Vagina (tissue), 2 donors: ENCODE measurements at places on chromosomes 5 and 9. TPM values are rescaled to one million over a fixed set of nuclear protein-coding genes. Genes with fewer than 3 reads are reported as not detected.

DNA sequence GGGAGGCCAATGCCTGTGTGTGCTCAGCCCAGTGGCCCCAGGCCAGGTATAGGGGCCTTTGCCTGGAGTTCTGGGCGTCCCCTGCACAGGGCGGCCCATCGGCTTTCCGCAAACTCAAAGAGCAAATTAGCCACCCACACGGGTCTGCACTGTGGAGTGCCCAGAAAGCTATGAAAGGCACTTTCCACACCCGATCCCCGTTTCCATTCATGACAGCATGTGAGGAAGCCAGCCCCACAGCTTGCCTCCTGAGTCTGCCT, 5.2 kb downstream of the DBH start:
- H3K4me1 ChIP-seq: no peaks in the 10 kb centered on the region
- DNase-seq: no peak
- H3K27me3 ChIP-seq: no peaks in the 10 kb centered on the region
- H3K36me3 ChIP-seq: no peaks in the 10 kb centered on the region
- H3K4me3 ChIP-seq: no peak overlapping the region
- no peak overlapping the region for H3K27ac ChIP-seq

DNA sequence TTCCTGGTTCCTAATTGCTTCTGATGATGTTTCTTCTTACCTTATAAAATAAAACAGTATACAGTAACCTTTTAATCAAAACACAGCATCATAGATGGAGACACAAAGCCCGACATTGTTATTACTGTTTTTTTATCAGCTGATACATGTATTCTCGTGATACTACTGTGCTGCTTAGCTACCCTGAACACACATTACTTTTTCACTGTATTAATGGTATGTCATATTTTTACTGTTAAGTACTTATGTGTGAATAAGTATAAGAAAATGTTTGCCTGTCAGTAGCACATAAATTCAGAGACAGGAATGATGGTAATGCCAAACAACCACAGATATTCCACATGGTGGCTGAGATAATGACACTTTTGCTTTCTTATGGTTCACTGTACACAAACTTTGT, 68.7 kb downstream of the RAB24 start:
- no peak overlapping the region for H3K27ac ChIP-seq
- peaks cover 24% of the 10 kb centered on the region for H3K4me1 ChIP-seq
- no peak for DNase-seq
- no peaks in the 10 kb centered on the region for H3K27me3 ChIP-seq
- H3K4me3 ChIP-seq: no peak overlapping the region

DNA sequence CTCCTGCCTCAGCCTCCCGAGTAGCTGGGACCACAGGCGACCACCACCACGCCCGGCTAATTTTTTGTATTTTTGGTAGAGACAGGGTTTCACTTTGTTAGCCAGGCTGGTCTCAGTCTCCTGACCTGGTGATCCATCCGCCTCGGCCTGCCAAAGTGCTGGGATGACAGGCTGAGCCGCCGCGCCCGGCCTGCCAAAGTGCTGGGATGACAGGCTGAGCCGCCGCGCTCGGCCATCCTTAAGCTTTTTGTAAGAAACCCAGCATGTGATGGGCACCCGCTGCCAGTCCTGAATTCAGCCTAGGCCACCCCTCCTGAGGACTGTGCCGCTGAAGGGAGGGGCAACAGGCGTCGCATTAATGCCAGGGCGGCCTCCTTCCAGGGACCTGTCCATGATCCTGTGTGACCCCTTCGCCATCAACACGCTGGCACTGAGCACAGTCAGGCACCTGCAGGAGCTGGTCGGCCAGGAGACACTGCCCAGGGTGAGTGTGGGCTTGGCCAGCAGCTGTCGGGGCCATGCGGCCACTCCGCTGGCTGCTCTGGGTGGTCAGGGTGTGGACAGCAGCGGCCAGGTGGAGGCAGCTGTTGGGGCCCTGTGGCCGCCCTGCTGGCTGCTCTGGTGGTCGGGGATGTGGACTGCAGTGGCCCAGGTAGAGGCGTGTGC, 10.5 kb downstream of the NELFB start:
- H3K4me3 ChIP-seq: no peak overlapping the region
- H3K36me3 ChIP-seq: peaks cover 40% of the 10 kb centered on the region
- H3K27me3 ChIP-seq: no peaks in the 10 kb centered on the region
- DNase-seq: no peak

GRCh38 chr5:151153766-151154272, 3.8 kb downstream of the ANXA6 start:
- no peaks in the 10 kb centered on the region for H3K27me3 ChIP-seq
- no peaks in the 10 kb centered on the region for H3K36me3 ChIP-seq
- peaks cover 78% of the 10 kb centered on the region for H3K4me1 ChIP-seq
- DNase-seq: no peak

GRCh38 chr5:174725261-174725990, 1.0 kb downstream of the MSX2 start:
- DNase-seq: no peak
- H3K27ac ChIP-seq: peak overlapping the region; percentile 68
- peaks cover 23% of the 10 kb centered on the region for H3K4me1 ChIP-seq
- H3K4me3 ChIP-seq: peak overlapping the region; percentile 54
- no peaks in the 10 kb centered on the region for H3K27me3 ChIP-seq

Gene FAM120A
- total RNA-seq: 98.2 TPM

Gene CDH18
- not detected for total RNA-seq

DNA sequence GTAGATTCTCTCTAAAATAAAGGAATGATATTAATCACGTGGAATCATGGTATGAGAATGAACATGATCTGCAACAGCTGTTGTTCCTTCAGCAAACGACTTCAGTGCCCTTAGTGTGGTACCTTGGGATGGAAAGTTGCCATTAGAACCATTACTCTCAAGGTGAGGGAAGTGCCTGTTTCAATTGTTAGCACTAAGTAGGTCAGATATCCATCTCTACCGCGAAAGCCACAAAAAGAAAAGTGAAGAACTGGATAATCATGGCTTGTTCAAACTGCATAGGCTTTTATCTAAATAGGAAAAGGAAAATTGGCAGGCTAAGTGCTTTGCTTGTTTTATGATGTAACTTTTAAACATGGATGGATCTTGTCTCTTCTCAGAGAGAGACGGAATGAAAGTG, 380.7 kb downstream of the MRPS30 start:
- DNase-seq: no peak
- no peak overlapping the region for H3K4me3 ChIP-seq
- H3K27me3 ChIP-seq: no peaks in the 10 kb centered on the region
- no peaks in the 10 kb centered on the region for H3K4me1 ChIP-seq
- H3K27ac ChIP-seq: no peak overlapping the region

Gene NFIB
- total RNA-seq: 73.4 TPM

DNA sequence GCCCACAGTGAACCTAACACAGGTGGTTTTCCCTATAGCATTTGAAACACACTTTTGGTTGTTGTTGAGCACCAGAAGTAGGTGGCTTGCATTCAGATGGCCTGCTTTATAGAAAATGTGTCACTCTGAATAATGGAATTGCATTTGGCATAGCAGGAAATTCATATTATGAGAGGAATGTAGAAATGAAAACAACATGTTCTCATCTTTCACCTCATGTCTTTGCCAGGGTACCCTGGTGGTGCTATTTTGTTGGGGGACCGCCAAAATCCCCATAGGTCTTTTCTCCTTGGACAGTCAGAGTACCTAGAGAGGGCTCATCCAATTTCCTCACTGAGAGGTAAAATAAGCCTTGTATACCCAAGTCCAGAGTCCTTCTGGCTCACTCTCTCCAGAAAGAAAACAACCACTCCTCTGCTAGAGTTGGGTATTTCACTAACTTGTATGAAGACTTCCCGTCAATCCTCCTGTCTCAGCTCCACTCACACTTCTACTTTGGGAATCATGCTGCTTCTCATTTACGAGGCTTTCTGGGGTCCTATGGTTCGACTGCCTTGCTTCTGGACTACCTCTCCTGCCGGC, 67.4 kb downstream of the MRPS27 start:
- no peak overlapping the region for H3K4me3 ChIP-seq
- no peak for DNase-seq
- no peaks in the 10 kb centered on the region for H3K27me3 ChIP-seq
- peaks cover 22% of the 10 kb centered on the region for H3K4me1 ChIP-seq
- no peak overlapping the region for H3K27ac ChIP-seq
- H3K36me3 ChIP-seq: no peaks in the 10 kb centered on the region

Gene TLR4
- total RNA-seq: 9.3 TPM

- H3K4me3 ChIP-seq: no peak overlapping the region
- H3K36me3 ChIP-seq: no peaks in the 10 kb centered on the region
- DNase-seq: no peak
- H3K4me1 ChIP-seq: no peaks in the 10 kb centered on the region
- no peak overlapping the region for H3K27ac ChIP-seq
- no peaks in the 10 kb centered on the region for H3K27me3 ChIP-seq
Observed at GRCh38 chr5:28809811-28810750, 1771.7 kb upstream of the CDH9 start.

DNA sequence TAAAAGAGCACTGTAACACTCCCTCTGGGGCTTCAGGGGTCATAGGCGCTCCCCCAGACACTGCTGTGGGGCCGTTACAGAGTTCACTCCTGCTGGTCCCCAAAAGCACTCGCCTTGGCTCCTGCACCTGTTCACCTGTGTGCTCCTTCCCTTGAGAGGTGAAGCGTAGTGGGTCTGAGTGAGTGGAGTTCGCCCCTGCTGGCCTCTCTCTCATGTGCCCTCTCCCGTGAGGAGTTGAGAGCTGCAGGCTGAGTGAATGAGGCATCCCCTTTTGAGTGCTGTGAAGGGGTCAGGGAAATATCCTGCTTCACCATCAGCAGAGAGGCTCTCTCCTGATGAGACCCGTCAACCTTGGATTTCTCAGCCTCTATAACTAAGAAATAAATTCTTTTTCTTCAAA, 134.6 kb upstream of the TUT7 start:
- no peak overlapping the region for H3K27ac ChIP-seq
- no peak for DNase-seq
- H3K36me3 ChIP-seq: no peaks in the 10 kb centered on the region
- no peak overlapping the region for H3K4me3 ChIP-seq

GRCh38 chr5:96257904-96258303, 175.1 kb downstream of the PCSK1 start:
- H3K36me3 ChIP-seq: no peaks in the 10 kb centered on the region
- no peak overlapping the region for H3K4me3 ChIP-seq
- peaks cover 22% of the 10 kb centered on the region for H3K4me1 ChIP-seq
- no peak overlapping the region for H3K27ac ChIP-seq

Gene SMAD5
- 40.0 TPM for total RNA-seq

GRCh38 chr9:122425087-122425486, 52.6 kb downstream of the OR1J1 start:
- H3K27me3 ChIP-seq: no peaks in the 10 kb centered on the region
- H3K4me3 ChIP-seq: no peak overlapping the region
- DNase-seq: no peak
- H3K36me3 ChIP-seq: no peaks in the 10 kb centered on the region

- no peak overlapping the region for H3K27ac ChIP-seq
- no peaks in the 10 kb centered on the region for H3K4me1 ChIP-seq
- H3K4me3 ChIP-seq: no peak overlapping the region
- no peak for DNase-seq
- no peaks in the 10 kb centered on the region for H3K27me3 ChIP-seq
Observed at GRCh38 chr5:78095125-78095524, 199.4 kb downstream of the AP3B1 start.

Gene NRARP
- 29.5 TPM for total RNA-seq

GRCh38 chr9:107768224-107768623, 278.7 kb upstream of the KLF4 start:
- no peak overlapping the region for H3K27ac ChIP-seq
- H3K36me3 ChIP-seq: no peaks in the 10 kb centered on the region

DNA sequence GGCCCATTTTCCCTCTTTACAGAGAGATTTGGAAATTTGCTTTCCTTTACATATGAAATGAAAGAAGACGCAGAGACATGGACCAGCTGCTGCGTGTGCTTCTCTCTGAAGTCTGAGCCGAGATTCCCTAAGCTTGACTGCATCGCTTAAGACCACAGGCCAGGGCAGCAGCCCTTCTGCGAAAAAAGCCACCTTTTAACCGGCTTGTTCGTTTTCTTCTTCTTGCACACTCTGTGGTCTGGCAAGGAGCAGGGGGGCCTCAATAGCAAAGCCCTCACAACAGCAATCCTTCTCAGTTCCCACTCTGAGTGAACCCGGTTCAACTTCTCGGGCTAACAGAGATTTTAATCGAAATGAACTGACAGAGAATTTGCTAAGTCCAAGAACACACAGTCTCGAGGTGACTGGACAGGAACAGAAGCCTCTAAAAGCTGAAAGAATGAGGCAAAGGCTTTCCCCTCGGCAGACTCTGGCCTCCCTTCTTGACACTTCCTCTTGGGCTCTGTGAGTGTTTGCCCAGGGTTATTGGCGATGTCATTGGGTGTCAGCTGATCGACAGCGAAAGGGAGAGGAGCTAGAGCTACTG, 512.9 kb upstream of the KLF4 start:
- H3K4me1 ChIP-seq: peaks cover 15% of the 10 kb centered on the region
- H3K27ac ChIP-seq: peak overlapping the region; percentile 64
- no peak for DNase-seq
- H3K4me3 ChIP-seq: no peak overlapping the region
- no peaks in the 10 kb centered on the region for H3K27me3 ChIP-seq

Gene TAF11L10
- not detected for total RNA-seq

Gene SOX30
- not detected for total RNA-seq

DNA sequence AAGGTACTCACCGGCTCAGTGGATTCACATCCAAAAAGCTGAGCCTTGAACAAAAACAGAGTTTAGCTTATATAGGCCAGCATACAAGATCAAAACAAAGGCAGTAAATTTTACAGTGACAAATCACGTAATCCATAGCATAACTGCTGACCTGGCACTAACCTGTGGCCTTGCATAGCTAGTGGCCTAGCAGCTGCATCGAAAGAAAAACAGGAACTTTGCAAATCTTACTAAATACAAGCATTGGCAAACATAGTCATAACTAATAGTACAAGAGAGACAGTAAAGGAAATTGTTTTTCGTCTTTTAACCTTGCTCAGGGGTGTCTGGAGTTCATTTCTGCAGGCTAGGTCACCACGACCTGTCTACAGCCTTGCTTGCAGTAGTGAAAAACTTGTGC, 4.8 kb downstream of the HSDL2 start:
- no peaks in the 10 kb centered on the region for H3K27me3 ChIP-seq
- no peaks in the 10 kb centered on the region for H3K36me3 ChIP-seq
- H3K4me1 ChIP-seq: peaks cover 26% of the 10 kb centered on the region
- no peak overlapping the region for H3K27ac ChIP-seq
- H3K4me3 ChIP-seq: no peak overlapping the region

- H3K27ac ChIP-seq: peak overlapping the region; percentile 71
- DNase-seq: no peak
- no peaks in the 10 kb centered on the region for H3K36me3 ChIP-seq
- H3K4me1 ChIP-seq: peaks cover 36% of the 10 kb centered on the region
Observed at GRCh38 chr5:116573702-116574366, 789 bp downstream of the SEMA6A start.

Gene CLIC3
- total RNA-seq: 23.6 TPM

DNA sequence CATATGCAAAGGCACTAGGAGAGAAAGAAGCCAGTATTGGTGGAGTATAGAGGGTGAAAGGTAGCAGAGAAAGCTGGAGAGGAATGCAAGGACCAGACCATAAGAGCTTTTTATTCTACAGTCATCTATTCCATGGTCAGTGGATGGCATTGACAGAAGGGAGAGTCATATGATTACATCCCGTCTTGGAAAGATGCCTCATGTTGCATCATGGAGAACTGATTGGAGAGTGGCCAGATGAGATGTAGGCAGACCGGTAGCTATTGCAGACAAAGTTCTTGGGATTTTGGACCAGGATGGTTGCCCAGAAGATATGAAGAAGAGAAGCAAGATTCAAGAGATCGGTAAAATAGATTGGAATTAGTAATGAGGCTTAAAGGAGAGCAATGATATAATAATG, 260.7 kb downstream of the CHSY3 start:
- no peaks in the 10 kb centered on the region for H3K36me3 ChIP-seq
- no peak overlapping the region for H3K4me3 ChIP-seq
- no peaks in the 10 kb centered on the region for H3K27me3 ChIP-seq

Gene CCL27
- total RNA-seq: not detected
